Ovary (tissue), 10 donors: ENCODE measurements at places on chromosomes 7 and 10.
A peak's percentile ranks its signal among the peaks of the same experiment; 100 is the strongest.

DNA sequence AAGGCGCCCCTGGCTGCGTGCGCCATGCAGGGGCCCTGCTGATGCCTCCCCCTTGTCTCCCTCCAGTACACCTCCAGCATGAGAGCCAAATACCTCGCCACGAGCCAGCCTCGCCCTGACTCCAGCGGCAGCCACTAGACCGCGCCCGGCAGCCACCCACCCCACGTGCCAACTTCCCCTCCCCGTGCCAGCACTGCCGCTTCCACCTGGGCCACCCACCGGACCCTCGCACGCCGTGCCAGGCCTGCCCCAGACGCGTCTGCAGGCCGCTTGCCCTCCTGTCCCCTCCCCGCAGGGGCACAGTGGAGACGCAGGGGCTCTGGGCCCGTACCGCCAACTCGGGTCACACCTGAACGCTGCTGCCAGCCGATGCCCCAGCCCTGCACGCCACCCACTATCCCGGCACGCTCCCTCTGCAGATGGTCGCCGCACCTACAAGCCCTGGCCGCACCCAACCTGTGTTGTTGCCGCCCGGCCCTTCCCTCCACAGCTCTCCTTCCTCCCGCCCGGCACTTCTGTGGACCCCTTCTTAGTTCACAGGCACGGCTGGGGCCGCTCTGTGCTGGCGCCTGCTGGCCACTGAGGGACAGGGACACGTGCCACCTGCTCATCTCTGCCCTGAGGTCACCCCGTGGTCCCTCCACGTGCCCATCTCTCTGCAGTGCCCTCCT, 26.3 kb upstream of the AMZ1 start:
- no peak for DNase-seq

DNA sequence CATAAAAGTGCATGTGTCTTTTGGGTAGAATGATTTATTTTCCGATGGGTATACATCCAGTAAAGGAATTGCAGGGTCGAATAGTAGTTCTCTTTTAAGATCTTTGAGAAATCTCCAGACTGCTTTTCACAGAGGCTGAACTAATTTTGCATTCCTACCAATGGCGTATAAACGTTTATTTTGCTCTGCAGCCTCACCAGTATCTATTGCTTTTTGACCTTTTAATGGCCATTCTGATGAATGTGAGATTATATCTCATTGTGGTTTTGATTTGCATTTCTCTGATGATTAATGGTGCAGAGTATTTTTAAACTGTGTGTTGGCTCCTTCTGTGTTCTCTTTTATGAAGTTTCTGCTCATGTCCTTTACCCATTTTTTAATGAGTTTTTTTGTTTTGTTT, 1020.1 kb downstream of the NXPH1 start:
- DNase-seq: no peak

GRCh38 chr10:72243822-72244437, 27.9 kb upstream of the ASCC1 start:
- peak; percentile 55 for DNase-seq

- no peak for DNase-seq
Measured at GRCh38 chr10:8061274-8062211, 7.1 kb downstream of the GATA3 start.

DNA sequence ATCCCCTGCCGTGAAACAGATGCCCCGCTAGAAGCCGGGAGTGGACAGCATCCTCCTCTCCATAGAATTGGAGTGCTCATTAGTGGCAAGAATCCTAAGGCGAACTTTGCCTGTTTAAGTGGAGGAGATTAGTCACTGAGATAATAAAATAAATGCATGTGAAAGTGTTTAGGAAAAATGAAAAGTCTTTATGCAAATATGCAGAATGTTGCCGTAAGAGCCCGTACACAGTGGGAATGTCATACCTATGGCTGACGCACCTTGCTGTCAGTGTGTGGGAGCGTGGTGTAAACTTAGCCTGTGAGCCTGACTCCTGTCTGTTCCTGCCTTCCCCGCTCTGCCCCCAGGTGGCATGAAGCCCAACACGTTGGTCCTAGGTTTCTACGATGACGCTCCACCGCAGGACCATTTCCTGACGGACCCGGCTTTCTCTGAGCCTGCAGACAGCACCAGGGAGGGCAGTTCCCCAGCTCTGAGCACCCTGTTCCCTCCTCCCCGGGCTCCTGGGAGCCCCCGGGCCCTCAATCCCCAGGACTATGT, 1.7 kb upstream of the TRIP6 start:
- DNase-seq: no peak
